Tracheal epithelial cell (primary cell): ENCODE measurements at places on chromosomes 4 and X. TPM values are rescaled to one million over a fixed set of nuclear protein-coding genes. Genes with fewer than 3 reads are reported as not detected.

The ARR3 gene
- not detected in 2 replicates for total RNA-seq

The ANTXR2 gene
- total RNA-seq: 23.0 and 46.0 TPM in 2 replicates

The MAML3 gene
- 0.48 and 1.9 TPM in 2 replicates for total RNA-seq

The UGT2B11 gene
- total RNA-seq: not detected in 2 replicates

The SHROOM4 gene
- 0.43 and 1.4 TPM in 2 replicates for total RNA-seq

The PHOX2B gene
- total RNA-seq: not detected in 2 replicates

The FRG1 gene
- 29.4 and 29.8 TPM in 2 replicates for total RNA-seq

The DUSP21 gene
- not detected in 2 replicates for total RNA-seq

The FAM47A gene
- total RNA-seq: not detected in 2 replicates
